Kidney tubule cell (primary cell): ENCODE measurements at places on chromosomes 1 and 21.

- DNase-seq = peak; percentile 30
Measured at GRCh38 chr1:222893255-222893654, 78.4 kb downstream of the DISP1 start.

DNA sequence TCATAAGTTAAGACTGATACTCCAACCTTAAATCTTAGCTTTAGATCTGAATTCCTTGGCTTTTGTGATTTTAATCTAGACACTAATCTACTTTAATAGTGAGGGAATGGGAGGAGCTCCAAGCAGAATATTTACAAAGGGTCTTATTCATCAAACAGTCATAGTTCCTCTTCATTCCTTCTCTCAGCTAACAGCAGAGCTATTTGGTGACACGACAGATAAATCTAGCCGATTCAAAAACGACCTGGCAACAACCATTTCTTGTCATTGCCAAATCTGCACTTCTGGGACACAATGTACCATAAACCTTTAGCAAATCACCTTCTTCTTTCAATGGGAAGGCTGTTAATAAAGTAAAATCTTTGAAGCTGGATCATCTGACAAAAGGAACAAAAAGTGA is 52.8 kb upstream of the FOXD3 start:
- no peak for DNase-seq

GRCh38 chr1:66552287-66552686 is 18.3 kb downstream of the SGIP1 start:
- no peak for DNase-seq

DNA sequence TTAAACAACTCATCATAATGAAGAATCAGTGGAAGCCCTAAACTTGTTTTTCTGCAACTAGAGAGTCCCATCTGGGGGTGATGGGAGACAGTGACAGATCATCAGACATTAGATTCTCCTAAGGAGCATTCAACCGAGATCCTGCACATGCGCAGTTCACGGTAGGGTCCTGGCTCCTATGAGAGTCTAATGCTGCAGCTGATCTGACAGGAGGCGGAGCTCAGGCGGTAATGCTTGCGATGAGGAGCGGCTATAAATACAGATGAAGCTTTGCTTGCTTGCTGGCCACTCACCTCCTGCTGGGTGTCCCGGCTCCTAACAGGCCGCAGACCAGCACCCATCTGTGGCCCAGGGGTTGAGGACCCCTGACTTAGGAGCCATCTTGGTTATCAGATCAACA is 247.2 kb downstream of the FMN2 start:
- no peak for DNase-seq

DNA sequence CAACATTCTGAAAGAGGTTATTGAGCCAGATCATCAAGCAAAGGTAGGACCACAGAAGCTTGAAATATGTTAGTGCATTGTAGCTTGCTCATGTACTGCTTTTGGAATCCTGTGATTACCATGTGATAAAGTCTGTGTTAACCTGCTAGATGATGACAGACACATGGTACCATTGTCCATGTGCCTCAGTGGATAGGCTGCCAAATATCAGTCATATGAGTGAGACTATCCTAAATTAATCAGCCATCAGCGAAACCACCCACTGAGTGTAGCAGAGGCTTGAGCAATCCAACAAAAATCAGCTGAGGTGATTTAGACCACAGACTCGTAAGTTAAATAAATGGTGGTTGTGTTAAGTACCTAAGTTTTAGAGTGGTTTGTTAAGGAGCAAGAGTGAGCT is 32.7 kb upstream of the CRB1 start:
- DNase-seq = no peak

DNA sequence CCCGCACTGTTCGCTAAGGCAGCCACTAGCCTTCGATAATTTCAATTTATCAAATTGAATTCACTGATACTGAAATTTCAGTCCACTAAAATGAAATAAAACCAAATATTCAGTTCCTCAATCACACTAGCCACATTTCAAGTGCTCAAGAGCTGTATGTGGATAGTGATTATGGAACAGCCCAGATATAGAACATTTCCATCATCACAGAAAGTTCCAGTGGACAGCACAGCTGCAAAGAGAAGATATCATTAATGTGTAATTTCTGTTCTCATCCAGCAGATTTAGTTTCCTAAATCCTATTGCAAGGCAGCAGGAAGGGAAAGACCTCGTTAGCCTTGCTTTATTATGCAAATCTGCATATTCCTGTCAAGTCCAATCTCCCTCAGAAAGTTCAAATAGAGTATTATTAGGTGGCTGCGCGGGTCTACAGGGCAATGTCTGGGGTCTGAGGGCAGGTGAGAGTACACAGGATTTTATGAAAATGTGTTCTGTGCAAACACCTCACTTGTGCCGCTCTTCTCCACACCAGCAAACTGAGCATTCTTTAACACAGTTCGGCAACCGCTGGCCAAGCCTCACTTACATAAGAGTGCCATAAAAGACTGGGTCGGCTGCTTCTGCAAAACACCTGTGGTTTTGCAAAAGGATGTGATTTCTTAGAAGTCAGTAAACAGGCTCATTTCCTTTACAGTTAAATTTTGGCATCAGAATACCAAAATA is 22.4 kb downstream of the CAPZB start:
- no peak for DNase-seq

DNA sequence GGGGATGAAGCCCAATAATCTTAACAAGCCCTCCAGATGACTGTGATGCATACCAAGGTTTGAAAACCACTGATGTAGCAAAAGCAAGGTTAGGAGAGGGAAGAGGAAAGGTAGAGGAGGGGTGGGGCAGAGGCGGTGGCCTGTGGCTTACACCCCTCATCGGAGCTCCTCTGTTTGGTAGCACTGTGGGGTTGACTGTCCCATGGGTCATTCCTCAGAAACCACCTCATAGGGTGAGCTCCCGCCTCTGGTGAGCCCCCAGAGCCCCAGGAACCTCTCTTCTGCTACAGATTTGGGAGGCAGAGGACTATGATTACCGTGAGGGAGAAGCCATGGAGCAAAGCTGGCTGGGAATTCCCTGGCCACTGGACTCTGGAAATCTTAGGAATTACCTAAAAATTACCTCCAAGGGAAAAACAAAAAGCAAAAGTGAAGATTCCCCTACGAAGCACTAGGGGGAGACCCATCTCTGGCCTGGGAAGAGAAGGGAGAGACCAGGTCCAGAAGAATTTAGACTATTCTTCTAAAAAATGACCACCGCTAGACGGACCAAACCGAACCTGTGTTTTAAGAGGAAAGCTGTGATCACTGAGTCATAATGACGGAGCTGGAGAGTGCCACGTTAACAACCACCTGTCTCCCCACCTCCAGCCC is 1.5 kb upstream of the RASSF5 start:
- DNase-seq = peak; percentile 29

- DNase-seq = peak; percentile 64
Measured at GRCh38 chr1:9249534-9250410, 15.2 kb downstream of the H6PD start.

DNA sequence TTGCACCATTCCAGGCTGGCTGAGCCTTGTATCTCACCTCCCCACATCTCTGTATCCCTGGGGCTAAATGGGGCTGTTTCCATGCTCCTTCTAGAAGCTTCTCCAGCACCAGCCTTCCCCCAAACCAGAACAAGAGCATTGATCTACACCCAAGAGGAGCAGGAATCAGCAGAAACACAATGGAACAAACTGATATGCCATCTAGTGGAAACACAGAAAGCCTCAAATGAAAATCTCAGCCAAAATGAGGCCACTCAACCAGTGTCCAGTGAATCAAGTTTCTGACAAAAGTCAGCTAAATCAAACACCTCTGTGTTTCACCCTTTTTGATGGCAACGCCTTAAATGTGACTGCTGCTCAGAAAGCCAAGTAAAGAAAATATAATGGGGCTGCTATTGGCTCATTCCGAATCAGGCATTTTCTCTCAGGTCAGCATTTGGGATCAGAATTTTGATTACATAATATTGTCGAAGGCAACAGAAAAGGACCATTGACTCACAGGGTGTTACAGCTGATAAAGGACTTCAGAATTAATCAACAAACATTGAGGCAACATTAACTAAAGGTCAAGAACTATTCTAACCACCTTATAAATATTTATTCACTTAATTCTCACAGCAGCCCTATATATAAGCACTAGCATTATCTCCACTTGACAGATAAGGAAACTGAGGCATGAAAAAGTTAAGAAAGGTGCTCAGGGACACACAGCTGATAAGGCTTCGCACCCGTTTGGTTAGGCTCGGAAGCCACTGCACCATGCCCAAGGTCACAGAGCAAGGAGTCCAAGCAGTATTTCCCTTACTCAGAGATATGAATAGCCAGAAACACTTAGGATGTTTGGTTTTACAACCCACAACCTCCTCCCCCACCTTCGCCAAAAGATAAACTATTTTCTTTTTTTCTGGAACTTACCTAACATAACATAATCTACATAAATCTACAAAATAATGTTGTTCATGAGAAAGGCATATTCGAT is 85.8 kb upstream of the KCNJ15 start:
- DNase-seq = peak; percentile 39

GRCh38 chr1:26785611-26786436 is 1.9 kb upstream of the PIGV start:
- DNase-seq = peak; percentile 20

DNA sequence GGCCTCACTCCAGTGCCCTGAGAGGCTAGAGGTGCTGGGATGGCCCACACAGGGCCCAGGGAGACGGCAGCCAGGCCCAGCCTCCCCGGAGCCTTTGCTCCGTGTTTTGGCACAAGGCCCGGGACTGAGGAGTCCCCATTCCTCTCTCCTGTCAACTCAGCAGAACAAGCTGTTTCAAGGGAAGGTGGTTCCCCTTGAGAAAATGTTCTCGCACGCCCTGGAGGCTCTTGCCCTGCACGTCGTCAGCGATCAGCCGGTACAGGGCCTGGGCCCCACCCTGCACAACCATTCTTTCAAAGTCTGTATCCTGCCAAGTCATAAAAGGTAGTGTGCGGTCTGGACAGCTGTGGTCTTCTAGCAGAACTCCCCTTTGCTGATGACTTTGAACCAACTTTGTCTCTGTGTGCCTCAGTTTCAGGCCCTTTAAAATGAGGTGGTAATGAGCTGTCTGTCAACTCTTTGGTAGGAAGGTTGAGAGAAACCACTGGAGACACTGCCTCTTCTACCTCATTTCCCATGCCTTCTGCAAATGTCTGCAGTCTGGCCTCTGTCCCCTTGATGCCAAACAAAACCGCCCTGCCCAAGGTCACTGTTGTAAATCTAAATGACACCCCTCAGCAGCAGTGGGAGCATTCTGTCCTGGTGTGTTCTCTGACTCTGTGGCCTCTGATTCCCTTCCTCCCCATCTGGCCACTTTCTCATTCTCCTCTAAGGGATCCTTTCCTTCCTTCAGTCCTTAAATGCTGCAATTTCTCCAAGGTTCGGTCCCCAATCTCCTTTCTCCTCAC is 138.6 kb upstream of the JUN start:
- peak; percentile 77 for DNase-seq

DNA sequence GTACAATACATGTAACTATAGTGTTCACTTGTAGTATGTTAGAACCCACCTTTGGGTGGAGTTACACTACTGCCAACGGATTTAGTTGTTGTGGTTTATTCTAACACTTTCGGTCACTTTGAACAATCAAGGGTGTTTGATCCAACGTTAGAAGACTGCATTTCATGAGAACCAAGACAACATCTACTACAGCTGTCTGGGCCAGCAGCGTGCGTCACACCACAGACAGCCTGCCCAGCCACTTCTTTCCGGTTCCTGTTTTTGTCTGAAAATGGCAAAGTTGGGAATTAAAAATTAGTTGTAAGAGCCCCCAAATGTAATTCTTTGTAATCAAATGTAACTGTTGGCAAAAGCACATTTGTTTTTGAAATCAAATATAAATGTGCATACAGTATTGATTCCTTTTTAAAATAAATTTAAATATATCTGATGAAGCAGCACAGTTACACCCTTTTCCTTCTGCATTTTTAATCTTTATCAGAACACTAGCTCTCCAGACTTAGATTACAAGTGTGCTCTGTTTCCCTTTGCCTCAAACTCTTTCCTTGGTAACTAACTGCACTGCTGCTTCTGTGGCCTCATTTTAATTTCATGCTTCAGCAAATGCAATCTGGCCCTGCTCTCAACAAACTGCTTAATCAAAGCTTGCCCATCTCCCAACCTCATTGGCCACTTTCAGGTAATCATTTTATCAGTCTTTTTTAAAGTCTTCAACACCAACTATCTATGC is 86.6 kb upstream of the DPH5 start:
- no peak for DNase-seq

GRCh38 chr1:179298952-179299351 is 5.4 kb downstream of the SOAT1 start:
- DNase-seq = no peak

DNA sequence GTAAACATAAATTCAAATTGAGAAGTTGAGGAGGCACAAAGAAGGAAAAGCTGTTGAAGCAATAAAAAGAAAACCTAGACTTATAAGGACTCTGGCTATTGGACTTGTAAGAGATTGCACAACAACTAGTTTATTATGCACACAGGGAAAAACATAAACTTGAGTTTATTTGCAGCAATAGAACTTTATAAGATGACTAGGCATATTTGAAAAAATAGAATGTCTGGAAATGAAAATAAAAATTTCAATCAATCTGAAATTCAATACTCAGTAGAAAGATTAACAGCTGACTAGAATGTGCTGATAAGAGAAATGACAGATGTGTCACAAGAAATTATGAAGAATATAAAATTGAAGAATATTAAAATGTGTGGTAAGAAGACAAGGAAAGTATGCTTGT is 505.4 kb upstream of the ZP4 start:
- DNase-seq = no peak

GRCh38 chr1:46204406-46204742 is 1.2 kb downstream of the LURAP1 start:
- DNase-seq = peak; percentile 63

GRCh38 chr1:223137455-223138085 is 5.5 kb downstream of the TLR5 start:
- peak; percentile 35 for DNase-seq

GRCh38 chr1:61213245-61214011 is 131.1 kb downstream of the NFIA start:
- DNase-seq = no peak

GRCh38 chr21:34894401-34894800 is 154.7 kb downstream of the RUNX1 start:
- no peak for DNase-seq

DNA sequence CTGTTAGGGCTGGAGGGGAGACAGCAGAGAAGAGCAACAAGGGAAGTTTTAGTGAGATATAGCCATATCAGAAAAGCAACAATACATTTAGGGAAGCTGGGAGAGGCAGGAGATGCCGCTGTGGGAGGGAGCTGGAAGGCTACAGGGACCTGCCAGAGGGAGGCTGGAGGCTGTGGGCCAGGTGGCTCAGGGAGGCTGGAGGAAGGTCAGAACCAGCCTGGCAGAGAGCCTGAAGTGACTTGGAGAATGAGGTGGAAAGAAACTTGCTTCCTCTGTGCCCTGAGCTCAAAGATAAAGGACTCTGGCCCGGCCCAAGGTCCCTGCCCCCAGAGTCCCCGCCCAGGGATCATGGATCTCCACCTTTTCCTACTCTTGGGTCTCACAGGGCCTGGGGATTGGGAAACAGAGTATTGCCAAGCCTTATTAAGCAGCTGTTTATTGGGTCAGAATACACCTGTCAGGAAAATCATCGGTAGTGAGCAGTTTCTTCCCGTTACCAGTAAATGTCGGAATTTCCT is 85.9 kb downstream of the KIF26B start:
- no peak for DNase-seq
